ENCODE measurements at places on chromosomes 12 and 14. TPM values are rescaled to one million over a fixed set of nuclear protein-coding genes. Genes with fewer than 3 reads are reported as not detected.

IL31 gene
- polyA plus RNA-seq: not detected

KRT78 gene
- polyA plus RNA-seq: not detected

SLC10A1 gene
- polyA plus RNA-seq: not detected

STAT6 gene
- 77.8 TPM for polyA plus RNA-seq

RNF10 gene
- polyA plus RNA-seq: 778 TPM

KERA gene
- not detected for polyA plus RNA-seq

CHGA gene
- 0.14 TPM for polyA plus RNA-seq

CAPRIN2 gene
- 10.4 TPM for polyA plus RNA-seq

OR6C2 gene
- not detected for polyA plus RNA-seq

VRTN gene
- not detected for polyA plus RNA-seq

MAPKAPK5 gene
- 9.1 TPM for polyA plus RNA-seq

PRPF39 gene
- polyA plus RNA-seq: 8.2 TPM

CCDC198 gene
- polyA plus RNA-seq: not detected

ALG10B gene
- polyA plus RNA-seq: 1.6 TPM

PPP4R4 gene
- 0.94 TPM for polyA plus RNA-seq

CCNB1IP1 gene
- 126 TPM for polyA plus RNA-seq

OASL gene
- 0.70 TPM for polyA plus RNA-seq

B3GNT4 gene
- polyA plus RNA-seq: 0.29 TPM

GARIN6 gene
- polyA plus RNA-seq: not detected

YARS2 gene
- 8.4 TPM for polyA plus RNA-seq

WNT1 gene
- polyA plus RNA-seq: not detected

TAS2R50 gene
- polyA plus RNA-seq: not detected

LGR5 gene
- polyA plus RNA-seq: 0.06 TPM

AMHR2 gene
- not detected for polyA plus RNA-seq

TDG gene
- 12.5 TPM for polyA plus RNA-seq

SLC38A4 gene
- 1.3 TPM for polyA plus RNA-seq

EIF2B1 gene
- polyA plus RNA-seq: 21.2 TPM

RNF212B gene
- polyA plus RNA-seq: not detected

ADGRD1 gene
- 16.8 TPM for polyA plus RNA-seq

TIMM9 gene
- 46.9 TPM for polyA plus RNA-seq

TCL1B gene
- not detected for polyA plus RNA-seq

AKAP3 gene
- 0.93 TPM for polyA plus RNA-seq

DLK1 gene
- polyA plus RNA-seq: 7.8 TPM

CABP1 gene
- 12.0 TPM for polyA plus RNA-seq

CCDC175 gene
- polyA plus RNA-seq: not detected

C1R gene
- polyA plus RNA-seq: 73.0 TPM

FUT8 gene
- polyA plus RNA-seq: 2.9 TPM
